ENCODE measurements at places on chromosomes 3 and 15.

GRCh38 chr15:70410371-70410985, 312.8 kb upstream of the TLE3 start:
- no peak for DNase-seq

- DNase-seq: no peak
These were observed 110.8 kb upstream of the CADPS start for GRCh38 chr3:62986061-62986460.

DNA sequence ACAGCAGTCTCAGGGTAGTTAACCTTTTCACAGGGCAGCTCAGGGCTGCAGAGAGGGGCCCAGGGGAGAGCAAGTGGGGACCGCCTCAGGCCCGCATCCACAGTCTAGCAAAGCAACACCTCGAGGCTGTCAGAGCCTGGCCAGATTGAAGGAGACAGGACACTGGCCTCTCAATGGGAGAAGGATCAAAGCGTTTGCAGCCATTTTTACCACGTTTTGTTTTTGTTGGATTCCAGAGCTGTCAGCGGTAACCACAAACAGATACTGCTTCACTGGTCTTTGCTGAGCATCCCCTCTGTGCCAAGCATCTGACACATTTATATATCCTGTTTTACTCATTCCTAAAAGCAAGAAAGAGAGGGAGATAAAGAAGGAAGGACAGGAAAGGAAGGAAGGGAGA, 153.8 kb downstream of the SHQ1 start:
- no peak for DNase-seq

DNA sequence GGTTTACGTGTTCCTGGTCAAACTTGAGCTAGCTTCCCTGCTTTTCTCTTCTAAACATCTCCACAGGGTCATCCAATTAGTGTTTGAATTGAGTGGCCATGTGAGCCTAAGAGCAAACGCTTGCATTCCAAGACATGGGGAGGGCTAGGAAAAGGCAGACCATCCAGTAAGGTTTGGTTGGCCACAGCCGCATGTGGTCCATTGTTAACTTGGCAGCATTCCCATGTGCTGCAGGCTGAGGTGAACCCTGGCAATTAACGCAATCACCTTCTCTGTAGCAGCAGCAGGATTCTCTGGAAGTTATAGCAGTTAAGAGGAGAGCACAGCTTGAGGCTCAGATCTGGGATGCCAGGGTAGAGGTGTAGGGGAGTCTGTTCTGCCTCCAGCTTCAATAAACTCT, 502.2 kb upstream of the LMCD1 start:
- no peak for DNase-seq

DNA sequence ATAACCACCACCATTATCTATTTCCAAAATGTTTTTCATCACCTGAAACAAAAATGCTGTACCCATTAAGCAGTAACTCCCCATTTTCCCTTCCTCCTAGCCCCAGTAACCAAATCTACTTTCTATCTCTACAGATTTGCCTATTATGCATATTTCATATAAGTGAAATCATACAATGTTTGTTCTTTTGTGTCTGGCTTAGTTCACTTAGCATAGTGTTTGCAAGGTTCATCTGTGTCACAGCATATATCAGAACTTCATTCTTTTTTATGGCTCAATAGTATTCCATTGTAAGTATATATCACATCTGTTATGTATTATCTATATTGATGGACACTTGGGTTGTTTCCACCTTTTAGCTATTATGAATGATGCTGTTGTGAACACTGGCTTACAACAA, 16.7 kb upstream of the GMPPB start:
- no peak for DNase-seq

DNA sequence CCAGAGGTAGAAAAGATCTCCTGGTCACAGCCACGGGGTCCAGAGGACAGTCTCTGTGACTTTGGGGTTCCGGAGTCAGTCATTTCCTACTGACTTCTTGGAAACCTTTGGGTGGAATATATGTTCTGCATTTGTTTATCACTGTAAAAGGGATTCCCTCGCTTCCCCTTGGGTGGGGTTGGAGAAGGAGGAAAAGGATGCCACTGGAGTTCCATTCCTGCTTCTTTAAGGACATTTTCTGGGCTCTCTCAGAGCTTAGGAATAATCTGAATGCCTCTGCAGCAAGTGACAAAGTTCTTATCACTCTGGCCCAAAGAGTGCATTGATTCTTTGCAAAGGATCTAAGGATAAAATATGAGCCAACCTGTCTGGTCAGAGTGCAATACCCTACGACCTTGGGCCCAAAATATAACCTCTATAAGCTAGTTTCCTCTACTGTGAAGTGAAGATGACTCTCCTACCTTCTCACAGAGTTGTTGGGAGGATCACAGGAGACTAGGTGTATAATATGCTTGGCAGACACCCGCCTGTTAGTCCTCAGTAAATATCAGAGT, 17.2 kb downstream of the ARHGEF3 start:
- DNase-seq: no peak

DNA sequence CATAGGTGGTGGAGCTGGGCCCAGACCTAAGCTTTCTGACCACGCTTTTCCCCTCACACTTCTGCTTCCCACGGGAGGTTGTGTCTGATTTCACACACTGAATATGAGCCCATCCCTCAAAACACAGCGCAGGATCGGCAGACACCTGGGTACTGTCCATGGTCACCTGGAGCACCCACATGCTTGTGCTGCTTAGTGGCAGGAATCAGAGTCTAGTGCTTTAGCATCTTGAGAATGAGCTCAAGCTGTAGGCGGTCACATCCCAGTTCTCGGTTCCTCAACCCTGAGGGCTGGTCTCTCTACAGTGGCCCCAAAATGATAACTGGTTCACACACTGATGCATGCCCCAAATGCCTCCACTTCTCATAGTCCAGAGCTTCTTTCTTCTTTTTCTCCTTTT, 111.0 kb downstream of the SEMA5B start:
- DNase-seq: no peak

- no peak for DNase-seq
These were observed 446.2 kb upstream of the NR2F2 start for GRCh38 chr15:95884276-95884675.

DNA sequence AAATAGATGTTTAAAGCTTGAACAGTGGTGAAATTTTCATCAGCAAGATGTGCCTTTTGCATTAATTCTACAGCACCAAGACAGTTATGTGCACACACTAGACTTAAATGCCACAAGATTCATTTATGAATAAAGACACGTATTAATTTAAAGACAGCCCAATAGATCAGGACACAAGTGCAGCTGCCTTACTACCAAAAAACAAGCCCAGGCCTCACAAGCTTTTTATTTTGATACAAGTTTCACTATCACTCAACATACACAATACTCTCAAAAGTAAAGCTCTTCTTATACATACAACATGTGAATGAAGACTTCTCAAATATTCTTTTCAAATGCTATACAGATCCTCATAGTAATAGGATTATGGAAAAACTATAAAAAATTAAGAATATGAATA, 2.4 kb downstream of the ACAP2 start:
- DNase-seq: no peak

DNA sequence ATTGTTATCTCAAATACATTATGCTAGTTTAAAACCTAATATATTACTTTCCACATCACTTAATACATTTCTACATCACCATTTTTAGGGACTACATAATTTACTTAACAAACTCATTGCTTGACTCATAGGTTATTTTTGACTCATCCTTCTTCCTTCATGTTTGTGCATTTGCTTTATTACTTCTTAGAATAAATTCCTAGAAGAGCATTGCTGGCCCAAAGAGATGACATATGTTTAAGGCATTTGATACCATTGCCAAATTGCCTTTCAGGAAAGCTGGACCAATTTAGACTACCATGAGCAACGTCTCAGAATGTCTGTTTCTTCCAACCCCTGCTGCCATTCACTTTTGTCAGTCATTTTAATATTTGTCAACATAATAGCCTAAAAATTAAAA, 905.8 kb downstream of the IGSF11 start:
- no peak for DNase-seq

Data from suprapubic skin (tissue), 4 donors.